Activated CD4-positive, alpha-beta T cell treated with anti-CD3 and anti-CD28 coated beads, Interleukin-2, amount 10 ng/mL, durations not matched to agents 24 days and 14 days (primary cell): ENCODE measurements at places on chromosomes 5 and 9. TPM values are rescaled to one million over a fixed set of nuclear protein-coding genes. Genes with fewer than 3 reads are reported as not detected.

SPINK6 gene
- not detected in 2 replicates for total RNA-seq

TAF11L10 gene
- not detected in 2 replicates for total RNA-seq

SLC22A4 gene
- 1.1 and 2.1 TPM in 2 replicates for total RNA-seq

FRRS1L gene
- total RNA-seq = not detected in 2 replicates

BARHL1 gene
- total RNA-seq = not detected in 2 replicates

WDR38 gene
- total RNA-seq = not detected in 2 replicates

SPINK7 gene
- not detected in 2 replicates for total RNA-seq
